ENCODE measurements at places on chromosomes 5 and 9.

GRCh38 chr5:662751-663435 lies 30.3 kb downstream of the TPPP start:
- no peak for DNase-seq

DNA sequence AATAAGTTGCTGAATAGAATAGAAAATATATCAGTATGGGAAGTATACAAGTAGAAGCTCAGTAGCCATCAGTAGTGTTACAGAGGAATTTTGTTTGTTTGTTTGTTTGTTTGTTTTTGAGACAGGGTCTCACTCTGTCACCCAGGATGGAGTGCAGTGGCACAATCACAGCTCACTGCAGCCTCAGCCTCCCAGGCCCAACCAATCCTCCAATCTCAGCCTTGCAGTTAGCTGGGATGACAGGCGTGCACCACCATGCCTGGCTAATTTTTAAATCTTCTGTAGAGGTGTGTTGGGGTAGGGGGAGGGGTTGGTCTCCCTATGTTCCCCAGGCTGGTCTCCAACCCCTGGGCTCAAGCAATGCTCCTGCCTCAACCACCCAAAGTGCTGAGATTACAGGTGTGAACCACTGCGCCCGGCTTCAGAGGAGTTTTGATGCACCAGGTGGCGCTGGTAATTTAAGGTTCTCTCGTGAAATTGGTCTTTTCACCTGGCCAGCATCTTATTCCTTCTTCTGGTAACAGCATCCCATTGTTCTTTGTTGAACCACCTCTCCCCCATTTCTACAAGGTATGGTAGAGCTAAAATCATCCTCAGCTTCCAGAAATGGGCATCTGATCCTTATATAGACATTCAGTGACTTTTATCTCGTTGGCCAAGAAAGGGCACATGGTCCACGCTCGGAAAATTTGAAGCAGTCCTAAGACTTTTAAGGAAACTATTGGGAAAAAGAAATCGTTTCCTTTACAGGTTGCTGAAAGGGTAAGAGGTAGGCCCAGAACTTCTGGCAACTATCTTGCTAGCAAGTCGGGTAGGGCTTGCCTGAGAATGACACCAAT lies 157.1 kb downstream of the ARRDC3 start:
- no peak for DNase-seq

DNA sequence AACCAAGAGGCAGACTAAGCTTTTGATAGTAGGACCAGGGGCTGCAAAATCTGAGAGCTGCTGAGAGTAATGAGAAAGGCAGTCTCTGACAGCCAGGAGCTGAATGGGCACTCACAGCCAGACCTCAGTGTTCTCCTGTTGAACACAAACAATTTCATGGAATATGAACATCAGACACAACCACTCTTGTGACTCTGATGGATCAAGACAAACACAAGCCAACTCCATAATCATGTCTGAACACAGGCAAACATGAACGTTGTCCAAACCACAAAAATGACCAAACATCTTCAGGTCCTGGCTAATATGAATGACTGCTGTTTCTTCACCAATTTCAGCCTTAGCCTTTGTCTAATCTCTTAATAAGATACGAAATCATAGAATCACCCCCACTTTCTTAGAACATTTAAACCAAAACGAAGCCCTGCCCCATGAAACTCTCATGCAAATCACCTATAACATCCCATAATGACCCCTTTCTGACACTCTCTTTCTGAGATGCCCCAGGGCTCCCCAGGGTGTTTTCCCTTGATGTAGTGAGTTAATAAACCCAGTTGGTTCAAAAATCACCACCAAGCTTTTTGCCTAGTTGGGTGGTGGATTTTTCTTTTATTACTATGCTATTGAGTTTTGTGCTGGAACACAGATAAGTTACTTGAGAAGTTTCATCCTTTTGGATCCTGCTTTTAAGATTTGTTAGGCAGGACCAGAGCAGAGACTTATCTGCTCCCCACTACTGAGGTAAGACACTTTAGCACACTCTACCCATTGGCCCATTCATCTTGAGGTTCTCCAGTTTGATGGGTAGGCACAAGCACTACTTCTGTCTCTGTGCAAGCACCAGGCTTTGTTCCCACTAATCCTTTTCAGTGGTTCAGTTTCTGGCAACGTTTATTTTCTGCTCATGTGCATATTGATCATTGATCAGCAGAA lies 5.9 kb upstream of the ERAP2 start:
- no peak for DNase-seq

DNA sequence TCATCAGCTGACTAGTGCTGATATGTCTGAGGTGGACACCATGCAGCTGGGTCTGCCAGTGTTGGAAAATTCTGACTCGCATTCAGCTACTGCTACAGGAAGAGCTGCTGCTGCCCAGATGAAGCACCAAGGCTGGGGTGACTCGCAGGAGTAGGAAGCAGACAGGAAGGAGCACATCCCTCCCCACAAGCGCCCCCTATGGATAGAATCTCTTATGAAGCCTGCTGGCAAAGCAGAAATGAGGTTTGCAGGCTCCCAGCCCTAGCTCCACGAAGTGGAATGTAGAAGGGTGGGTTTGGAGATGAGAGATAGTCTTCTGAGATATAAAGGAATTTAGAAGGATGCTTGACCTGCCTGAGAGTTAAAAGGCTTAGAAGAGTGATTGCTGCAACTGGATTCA lies 443.0 kb downstream of the ACTL7B start:
- DNase-seq: no peak

DNA sequence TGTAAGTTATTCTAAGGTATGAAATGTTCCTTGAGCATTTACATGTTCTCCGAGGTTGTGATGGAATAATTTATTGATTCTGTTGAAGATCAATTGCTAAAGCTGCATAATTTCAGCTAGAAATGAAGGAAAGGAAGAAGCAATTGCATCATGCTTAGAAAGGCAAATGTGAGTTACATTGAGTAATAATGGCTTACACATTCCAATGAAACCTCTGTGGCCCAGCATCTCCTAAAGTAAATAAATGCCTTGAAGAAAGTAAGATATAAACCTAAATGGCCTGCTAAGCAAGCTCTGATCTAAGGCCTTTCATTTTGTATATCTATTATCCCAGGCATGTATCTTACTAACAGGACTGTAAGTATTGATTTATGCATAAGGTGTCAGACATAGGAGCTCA lies 677.3 kb upstream of the RGMB start:
- no peak for DNase-seq

- DNase-seq: no peak
Measured at GRCh38 chr5:171667341-171668096, 118.1 kb upstream of the SMIM23 start.

- no peak for DNase-seq
Measured at GRCh38 chr5:132457371-132458225, 33.0 kb downstream of the IRF1 start.

GRCh38 chr9:117365438-117365837 lies 49.4 kb downstream of the ASTN2 start:
- DNase-seq: no peak

GRCh38 chr5:34494111-34494755 lies 161.9 kb upstream of the RAI14 start:
- DNase-seq: no peak

- DNase-seq: no peak
Measured at GRCh38 chr5:159071382-159071781, 28.3 kb downstream of the EBF1 start.

DNA sequence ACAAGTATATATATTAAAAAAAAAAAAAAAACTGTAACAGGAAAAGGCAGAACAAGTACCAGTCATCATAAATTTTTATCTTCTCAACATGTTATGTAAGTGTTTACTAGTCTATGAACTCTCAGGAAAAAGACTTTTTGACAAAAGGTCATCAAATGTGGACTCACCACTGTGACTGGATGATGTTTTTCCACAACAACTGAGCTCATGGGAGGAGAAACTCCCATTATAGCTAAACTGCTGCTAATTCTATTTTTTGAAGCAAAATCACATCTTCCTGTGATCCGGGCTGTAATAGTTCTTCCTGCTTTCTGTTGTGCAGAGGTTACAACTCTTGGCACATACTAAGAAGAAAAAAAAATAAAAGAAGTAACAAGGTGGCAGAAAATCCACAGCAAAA lies 39.6 kb downstream of the POC5 start:
- DNase-seq: no peak

- no peak for DNase-seq
Measured at GRCh38 chr9:114409103-114409780, 21.5 kb upstream of the AKNA start.

DNA sequence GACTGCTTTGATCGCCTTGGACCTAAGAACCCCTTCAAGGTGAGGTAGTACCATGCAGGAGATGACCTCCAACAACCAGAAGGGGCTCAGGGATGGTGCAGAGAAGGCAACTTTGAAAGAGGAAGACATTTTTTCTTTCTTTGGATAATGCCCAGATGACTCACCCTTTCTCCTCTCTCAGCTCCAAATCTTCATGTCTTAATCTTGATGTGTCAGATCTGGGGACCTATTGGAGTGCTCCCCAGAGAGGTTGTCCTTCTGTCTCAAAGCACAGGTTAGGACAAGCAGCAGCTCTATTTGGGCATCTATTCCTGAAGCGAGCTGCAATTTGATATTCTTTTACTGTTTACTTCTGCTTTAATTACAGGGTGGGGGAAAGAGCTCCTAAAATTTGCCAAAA lies 229.9 kb upstream of the MAP3K1 start:
- no peak for DNase-seq

DNA sequence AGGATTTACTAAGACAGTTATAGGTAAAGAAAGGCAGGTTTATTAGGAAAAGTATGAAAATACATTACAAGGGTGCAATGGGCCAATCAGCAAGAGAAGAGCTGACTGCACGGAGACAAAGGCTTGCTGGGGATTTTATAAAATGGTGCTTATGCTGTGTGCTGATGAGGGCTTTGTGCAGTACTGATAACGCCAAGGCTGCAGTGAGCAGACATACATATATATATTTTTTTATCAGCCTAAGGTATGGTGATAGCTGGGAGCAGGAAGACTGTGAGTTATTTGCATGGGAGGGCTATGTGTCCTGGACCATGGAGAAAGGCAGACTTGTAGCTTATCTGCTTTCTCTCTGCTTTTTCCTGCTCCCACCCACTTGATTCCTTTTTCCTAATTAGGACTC lies 208.1 kb upstream of the ACTBL2 start:
- DNase-seq: no peak

GRCh38 chr9:120265791-120266190 lies 314.2 kb downstream of the CDK5RAP2 start:
- DNase-seq: no peak

DNA sequence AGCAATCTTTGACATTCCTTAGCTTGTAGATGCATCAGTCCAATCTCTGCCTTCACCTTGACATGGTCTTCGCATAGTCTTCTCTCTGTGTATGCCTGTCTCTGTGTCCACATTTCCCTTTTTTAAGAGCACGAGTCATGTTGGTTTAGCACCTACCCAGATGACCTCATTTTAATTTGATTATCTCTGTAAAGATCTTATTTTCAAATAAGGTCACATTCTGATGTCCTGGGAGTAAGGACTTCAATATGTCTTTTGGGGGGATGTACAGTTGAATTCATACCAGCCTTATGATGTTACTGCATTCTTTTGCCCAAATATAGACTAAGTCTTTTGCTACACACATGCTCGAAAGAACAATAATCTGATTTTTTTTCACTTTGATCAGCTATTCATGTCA lies 6.9 kb downstream of the KCTD16 start:
- DNase-seq: no peak

DNA sequence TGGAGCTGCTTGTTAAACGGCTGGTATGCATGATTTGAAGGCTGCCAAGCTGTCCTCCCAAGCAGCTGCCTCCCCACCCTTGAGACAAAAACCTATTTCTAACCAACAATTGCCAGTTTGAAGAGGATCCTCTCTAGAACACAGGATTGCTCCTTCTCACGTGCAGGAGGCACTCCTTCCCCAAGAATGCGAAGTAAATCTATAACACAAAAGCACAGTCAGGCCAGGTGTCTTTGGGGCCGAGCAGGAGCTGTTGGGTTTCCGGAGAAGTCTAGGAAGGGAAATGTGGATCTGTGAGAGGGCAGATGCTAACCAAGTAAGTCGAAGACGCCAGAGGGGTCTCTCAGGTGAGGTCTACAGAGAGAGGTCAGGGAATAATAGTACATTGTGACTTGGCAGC lies 35.4 kb upstream of the GNPDA1 start:
- DNase-seq: no peak

Measured in HEK293T (cell line).